ENCODE measurements at places on chromosomes 5 and 9. TPM values are rescaled to one million over a fixed set of nuclear protein-coding genes. Genes with fewer than 3 reads are reported as not detected.

DNA sequence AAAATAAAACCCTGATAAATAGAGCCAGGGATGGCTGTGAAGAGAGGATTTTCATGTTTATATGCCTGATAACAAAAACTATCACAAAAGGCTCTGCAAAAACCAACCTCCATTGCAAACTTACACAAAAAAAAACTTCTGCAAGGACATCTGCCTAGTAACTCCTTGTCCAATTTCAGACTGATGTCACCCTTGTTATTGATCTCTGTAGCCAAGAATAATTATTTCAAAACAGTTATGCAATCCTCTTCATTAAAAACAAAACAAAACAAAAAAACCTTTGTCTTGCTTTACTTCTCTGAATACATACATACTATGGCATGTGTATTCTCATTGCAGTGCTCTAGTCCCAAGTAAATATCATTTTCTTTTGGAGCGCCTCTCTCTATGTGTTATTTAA lies 49.7 kb downstream of the PHAX start:
- no peak for DNase-seq

- DNase-seq: no peak
Observed at GRCh38 chr5:158553962-158554336, 545.8 kb downstream of the EBF1 start.

GRCh38 chr5:84450617-84451414 lies 66.1 kb upstream of the EDIL3 start:
- peak; percentile 24 for DNase-seq

DNA sequence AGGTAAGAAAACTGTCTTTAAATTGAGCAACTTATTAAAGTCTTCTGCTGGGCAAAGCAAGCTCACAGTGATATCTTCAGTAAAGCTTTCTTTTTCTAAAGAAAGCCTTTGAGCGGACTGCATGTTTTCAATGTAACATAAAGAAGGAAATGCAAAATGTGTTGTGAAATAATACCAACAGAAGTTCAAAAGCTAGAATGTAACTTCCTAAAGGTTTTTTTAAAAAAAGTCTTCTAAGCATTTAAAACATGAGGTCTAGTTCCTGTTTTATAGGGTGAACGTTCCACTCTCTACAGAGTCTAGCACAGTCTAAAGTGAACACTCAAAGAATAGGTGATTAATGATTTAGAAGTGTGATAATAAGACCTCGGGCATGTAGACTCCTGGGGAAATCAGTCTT lies 62.9 kb downstream of the DENND1A start:
- no peak for DNase-seq

Gene C7
- under 0.01 TPM for total RNA-seq

GRCh38 chr5:96660971-96661854 lies 963 bp upstream of the CAST start:
- peak; percentile 51 for DNase-seq

DNA sequence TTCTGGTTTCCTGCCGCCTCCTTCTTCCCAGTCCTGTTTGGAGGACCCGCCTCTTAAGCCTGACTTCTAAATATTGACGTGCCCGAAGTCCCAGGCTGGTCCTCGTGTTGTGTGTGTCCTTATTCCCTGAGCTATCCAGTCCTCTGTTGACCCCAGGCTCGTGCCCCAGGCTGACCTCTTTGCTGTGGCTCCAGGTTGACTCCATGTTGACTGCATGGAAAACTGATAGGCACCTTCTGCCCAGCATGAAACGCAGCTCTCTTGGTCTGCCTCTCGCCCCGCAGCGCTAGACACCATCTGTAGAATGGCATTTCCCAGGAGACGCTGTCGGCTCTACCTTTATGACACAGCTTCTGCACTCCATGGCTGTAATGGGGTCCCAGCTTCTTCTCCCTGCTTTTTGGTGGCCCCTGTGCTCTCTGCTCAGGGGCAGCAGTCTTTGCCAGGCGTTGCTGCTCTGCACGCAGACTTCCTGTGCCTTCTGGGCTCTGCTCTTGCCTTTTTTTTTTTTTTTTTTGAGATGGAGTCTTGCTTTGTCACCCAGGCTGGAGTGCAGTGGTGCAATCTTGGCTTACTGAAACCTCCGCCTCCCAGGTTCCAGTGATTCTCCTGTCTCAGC lies 28.4 kb downstream of the EHMT1 start:
- no peak for DNase-seq

DNA sequence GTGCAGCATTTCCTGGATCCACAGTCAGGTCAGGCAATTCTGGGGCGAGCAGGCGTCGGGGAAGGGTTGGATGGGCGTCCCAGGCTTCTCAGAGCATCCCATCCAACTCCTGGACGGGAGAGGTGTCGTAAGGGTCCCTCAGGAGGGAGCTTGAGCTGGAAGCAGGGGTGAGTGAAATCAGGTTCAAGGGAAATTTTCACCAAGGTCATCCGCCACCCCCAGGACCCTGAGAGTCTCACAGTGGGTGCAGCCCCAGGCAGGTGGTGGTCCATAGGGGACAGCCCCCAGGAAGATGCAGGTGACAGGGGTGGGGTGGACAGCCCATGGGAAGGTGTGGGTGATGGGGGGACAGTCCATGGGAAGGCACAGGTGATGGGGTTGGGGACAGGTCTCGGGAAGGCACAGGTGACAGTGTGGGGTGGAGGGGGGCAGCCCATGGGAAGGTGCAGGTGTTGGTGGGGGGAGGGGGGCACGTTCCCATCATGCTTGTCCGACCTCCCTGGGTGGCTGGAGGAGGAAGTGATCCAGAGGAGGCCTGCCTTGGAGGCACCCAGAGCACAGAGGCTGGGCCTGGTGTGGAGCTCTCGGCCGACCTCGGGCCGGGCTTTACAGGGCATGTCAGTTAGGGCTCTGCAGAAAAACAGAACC lies 48.9 kb downstream of the AHRR start:
- DNase-seq: no peak

Gene ERGIC1
- total RNA-seq: 137 TPM

- peak; percentile 62 for DNase-seq
Observed at GRCh38 chr5:134647750-134648424, 698 bp upstream of the SEC24A start.

DNA sequence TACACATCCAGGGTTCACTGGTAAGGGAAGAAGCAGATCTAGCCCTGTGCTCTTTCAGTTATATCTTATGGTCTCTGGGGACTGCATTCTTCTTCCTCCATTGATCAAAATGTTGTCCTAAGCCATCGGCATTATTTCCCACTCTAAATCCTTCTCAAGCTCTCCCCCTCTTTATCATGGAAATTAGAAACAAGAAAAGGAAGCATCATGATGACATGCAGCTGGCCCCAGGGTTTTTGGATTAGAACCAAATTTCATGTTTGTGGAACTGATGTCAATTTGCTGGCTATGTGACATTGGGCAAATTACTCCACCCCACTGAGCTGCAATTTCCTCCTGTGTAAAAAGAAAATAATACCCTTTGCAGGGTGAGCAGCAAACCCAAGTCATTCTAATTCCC lies 39.5 kb downstream of the MFAP3 start:
- DNase-seq: no peak

Gene PTPRD
- total RNA-seq: 3.2 TPM

- no peak for DNase-seq
Observed at GRCh38 chr5:80480354-80480753, 7.5 kb upstream of the FAM151B start.

- DNase-seq: no peak
Observed at GRCh38 chr5:81961651-81962440, 10.0 kb upstream of the ATG10 start.

Gene AGXT2
- not detected for total RNA-seq

Data from dermis blood vessel endothelial cell (primary cell).